Left lobe of liver (tissue), 2 donors: ENCODE measurements at places on chromosomes 3 and 15. TPM values are rescaled to one million over a fixed set of nuclear protein-coding genes. Genes with fewer than 3 reads are reported as not detected.

LAMB2 gene
- total RNA-seq = 172 TPM

DNA sequence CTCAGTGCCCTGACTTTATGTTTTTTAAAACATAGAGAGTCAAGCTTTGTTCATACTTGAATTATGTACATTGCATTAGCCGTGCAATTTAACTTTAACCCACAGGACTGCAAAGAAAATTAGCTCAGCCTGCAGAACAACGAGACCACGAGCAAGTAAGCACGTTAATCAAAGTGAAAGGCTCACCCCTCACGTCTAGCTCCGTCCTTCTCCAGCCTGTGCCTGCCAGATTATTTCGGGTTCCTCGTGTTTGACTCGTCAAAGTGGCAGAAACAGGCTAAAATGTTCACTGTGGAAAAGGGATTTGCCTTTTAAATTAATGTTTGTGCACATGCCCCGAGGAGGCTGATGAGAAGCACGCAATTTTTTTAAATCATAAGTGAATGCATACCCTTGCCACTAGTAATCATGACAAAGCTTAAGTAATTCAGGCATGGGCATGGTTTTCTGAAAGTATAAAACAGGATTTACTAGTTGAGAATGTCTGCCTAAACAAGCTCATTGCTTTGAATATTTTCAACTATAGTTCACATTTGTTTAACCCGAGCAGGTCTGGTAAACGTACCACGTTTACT is 15.3 kb downstream of the ZBTB38 start:
- no peak for DNase-seq

DNA sequence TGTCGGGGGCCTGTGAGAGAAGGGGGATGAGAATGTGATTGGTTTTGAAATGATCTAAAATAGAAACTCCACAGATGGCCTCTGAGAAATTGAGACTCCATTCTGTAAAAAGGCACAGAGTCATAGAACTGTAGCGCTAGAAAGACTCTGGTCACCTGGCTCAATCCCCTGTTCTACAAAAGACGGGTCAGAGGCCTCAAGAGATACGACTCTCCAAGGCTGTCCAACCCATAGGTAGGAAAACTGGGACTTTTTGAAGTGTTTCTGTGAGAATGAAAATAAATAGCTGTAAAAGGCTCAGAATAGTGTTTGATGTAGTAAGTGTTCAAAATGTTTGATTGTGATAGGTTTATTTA is 11.7 kb upstream of the TMC3 start:
- no peak for DNase-seq

- no peak for DNase-seq
These were observed 214.6 kb upstream of the UBE2E2 start for GRCh38 chr3:22988566-22988965.
